Stimulated activated CD8-positive, alpha-beta memory T cell treated with anti-CD3 and anti-CD28 coated beads, Interleukin-15, amount 100 ng/mL, for 48 hours (primary cell): ENCODE measurements at places on chromosomes 6 and 20.

- DNase-seq: no peak
These were observed 14.0 kb downstream of the ARHGAP18 start for GRCh38 chr6:129696028-129696418.

GRCh38 chr20:54123587-54124180, 50.1 kb downstream of the CYP24A1 start:
- no peak for DNase-seq

DNA sequence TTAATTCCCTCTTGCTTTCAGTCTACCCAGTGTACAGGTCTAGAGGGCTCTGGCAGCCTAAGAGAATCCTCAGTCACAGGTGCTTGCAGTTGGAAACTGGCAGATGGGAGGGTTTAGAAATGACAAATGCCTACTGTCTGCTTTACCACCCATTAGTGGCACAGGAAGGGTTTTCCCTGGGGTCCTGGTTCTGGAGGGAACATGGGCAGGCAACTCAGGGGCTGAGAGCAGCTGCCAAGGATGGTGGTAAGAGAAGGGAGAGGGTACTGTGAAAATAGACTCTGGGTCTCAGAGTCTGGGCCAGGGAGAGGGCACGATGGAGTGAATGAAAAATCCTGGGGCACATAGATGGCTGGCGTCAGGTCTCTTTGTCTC, 103.5 kb downstream of the TCP11 start:
- DNase-seq: no peak

DNA sequence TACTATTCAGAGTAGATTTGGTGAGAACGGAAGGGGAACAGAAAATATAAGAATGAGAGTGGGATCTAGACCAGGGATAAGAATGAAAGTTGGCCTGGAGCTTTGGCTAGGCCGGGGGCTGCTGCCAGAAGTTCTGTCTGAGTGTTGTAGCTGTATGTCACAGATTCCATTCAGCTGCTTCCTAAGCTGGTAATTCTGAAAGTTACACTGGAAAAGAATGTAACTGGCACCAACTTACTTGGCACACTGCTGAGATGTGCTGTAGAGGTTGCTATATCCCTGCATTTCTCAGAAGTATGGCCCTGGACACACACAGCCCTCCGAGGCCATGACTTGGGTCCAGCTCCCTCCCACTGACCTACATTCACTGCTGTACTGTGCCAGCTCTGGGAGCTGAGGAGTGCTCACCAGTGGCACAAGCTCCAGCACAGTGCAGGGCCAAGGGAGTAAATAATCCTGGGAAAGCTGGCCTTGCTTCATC, 25.8 kb upstream of the TMEM217 start:
- no peak for DNase-seq

DNA sequence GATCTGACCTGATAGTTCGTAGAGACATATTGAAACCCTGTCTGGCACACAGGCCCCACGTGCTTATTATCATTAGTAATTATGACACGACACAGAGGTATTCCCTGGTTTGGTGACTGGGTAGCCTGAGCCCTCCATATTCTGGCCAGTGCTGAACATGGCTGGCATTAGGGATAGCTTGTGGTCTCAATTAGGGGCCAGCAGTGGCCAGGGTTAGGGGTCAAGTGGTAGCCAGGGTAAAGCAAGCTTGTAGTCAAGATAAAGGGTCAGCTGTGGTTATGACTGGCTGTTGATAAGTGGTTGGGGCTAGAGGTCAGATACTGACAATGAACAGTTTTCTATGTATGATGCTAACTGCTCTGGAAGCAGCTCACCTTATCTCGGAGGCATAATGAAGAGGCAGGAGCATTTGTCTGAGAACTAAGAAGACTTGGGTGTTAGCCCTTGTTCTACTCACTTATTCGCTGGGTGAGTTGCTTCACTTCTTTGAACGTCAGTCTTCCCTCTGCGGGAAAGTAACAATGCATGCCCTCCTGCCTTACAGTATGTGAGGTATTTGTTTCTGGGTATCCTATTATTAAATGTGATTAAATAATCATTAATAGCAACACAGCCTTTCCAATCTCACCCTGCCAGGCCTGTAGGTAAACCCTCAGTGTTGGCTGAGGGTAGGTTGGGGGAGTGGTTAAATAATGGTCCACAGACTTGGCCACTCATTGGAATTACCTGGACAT, 66.7 kb downstream of the VEGFA start:
- DNase-seq: no peak

DNA sequence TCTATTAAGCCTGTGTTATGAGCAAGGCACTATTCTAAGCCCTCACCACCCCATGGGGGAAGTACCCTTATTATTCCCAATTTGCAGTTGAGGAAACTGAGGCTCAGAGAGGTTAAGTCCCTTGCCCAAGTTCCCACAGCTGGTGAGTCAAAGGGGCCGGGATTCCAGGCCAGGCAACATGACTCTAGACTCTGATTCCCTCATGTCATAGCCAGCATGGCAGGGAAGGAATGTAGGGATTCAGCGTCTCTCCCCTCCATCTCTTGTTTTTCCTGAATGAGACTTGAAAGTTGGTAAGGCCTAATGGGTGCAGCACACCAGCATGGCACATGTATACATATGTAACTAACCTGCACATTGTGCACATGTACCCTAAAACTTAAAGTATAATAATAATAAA, 6.7 kb downstream of the C6orf132 start:
- DNase-seq: no peak

DNA sequence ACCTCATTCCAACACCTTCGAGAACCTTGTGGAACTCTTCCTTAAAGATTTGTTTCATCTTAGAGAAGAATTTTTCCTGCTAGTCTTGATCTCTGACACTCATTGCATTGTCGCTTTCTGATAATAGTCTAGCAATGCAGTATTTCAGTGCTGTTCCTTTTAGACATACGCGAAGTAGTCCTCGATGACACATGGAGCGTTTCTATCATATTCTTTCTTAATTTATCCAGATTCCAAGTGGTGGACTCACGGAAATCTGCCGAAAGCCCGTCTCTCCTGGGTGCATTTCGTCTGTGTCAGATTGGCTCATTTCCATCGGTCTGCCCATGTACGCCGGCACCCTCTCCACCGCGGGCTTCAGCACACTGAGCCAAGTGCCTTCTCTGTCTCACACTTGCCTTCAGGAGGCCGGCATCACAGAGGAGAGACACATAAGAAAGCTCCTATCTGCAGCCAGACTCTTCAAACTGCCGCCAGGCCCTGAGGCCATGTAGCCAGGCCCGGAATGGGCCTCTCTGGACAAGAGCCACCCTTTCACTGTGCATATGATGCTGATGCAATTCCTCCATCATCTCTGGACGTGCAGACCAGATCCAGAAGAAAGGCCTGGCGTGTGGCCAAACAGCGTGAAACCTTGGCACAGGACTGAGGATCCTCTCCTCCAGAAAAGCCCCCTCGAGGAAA, 198.6 kb upstream of the UST start:
- no peak for DNase-seq

DNA sequence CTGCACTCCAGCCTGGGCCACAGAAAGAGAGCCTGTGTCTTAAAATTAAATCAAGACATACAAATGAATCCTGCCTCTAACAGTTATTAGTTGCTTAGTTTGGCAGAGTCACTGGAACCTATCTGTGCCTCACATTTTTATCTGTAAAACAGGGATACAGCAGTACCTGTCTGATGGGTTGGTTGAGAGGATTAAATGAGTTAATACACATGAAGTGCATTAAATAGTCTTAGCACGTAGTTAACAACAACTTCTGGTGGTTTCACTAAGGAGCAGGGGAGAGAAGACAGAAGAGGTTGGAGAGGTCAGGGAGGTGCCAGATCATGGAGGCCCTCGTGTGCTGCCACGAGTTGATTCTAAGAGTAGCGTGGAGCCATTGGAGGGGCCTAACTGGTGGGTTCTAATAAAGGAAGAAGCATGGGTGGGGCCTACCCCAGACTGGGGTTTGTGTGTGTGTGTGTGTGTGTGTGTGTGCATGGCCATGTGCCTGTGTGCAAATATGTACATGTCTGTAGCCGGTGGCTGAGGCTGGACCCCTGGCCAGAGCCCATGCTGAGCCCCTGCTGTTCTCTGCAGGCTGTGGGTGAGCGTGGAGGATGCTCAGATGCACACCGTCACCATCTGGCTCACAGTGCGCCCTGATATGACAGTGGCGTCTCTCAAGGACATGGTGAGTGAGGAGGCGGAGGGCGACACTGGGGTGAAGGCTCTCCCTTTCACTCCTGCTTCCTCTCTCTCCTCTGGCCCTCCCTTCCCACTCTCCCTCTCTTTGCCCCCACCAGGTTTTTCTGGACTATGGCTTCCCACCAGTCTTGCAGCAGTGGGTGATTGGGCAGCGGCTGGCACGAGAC, 9.1 kb downstream of the RBCK1 start:
- no peak for DNase-seq

- DNase-seq: no peak
These were observed 70.6 kb upstream of the EYA4 start for GRCh38 chr6:133170602-133171001.

- no peak for DNase-seq
These were observed 280.1 kb upstream of the RGS17 start for GRCh38 chr6:153411070-153411648.

DNA sequence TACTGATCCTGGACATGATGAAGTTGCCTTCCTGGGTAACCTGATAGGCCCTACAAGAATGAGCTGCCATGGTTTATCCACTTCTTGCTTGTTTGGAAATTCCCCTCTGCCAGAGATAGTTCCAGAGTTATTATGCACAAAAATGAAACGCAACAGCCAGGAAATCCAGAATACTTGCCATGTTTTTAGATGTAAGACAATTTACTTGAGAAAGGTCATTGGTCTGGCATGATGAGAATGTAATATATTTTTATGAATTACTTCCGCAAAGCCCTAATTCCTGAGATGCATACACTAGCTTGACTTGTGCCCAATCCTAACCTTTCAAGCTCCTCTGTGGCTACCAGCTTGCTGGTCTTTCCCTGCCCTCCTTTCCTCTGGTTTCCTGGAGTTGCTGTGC, 27.9 kb upstream of the NT5E start:
- DNase-seq: no peak

DNA sequence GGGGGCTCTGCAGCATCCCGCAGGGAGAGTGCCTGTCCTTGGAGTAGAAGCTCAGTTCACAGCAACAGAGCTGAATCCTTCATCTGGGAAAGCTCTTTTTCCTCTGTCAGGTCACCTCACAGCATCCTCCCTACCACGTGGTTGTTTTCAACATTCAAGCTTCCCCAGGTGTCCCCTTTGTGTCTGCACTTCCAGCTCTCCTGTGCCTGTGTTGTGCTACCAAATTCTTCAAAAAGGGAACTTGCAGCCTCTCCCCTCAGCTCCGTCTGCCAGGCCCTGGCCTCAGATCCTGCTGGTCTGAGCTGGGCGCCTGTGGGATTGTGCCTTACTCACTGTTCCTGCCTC, 108.4 kb downstream of the FOXF2 start:
- DNase-seq: no peak

GRCh38 chr6:52610745-52611355, 34.0 kb upstream of the TRAM2 start:
- no peak for DNase-seq

DNA sequence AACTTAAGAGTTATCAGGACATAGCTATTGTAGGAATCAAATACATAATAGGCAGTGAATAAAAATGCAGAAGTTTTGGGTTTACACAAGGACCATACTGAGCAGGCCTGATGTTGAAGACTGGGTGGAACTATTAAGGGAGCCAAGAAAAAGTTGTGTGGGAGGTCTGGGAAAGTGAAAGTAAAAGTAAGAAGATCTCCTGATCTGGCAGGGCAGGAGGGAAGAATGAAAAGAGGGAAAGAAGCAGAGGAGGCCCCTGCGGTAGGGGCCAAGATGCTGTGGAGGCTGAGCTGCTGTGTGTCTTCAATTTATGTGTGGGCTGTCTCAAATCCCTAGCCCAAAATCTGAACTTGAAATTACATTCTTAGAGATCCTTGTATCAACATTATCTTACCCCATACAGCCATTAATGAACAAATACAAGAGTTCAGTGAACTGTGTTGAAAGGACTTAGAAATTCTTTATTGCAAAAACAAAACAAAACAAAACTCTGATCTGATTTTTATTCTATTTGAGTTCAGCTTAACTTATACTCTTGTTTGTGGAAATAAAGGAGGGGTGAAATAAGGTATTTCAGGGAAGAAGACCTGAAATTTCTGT, 1183.8 kb downstream of the HACE1 start:
- DNase-seq: no peak

GRCh38 chr6:21823371-21823770, 229.8 kb downstream of the SOX4 start:
- no peak for DNase-seq

DNA sequence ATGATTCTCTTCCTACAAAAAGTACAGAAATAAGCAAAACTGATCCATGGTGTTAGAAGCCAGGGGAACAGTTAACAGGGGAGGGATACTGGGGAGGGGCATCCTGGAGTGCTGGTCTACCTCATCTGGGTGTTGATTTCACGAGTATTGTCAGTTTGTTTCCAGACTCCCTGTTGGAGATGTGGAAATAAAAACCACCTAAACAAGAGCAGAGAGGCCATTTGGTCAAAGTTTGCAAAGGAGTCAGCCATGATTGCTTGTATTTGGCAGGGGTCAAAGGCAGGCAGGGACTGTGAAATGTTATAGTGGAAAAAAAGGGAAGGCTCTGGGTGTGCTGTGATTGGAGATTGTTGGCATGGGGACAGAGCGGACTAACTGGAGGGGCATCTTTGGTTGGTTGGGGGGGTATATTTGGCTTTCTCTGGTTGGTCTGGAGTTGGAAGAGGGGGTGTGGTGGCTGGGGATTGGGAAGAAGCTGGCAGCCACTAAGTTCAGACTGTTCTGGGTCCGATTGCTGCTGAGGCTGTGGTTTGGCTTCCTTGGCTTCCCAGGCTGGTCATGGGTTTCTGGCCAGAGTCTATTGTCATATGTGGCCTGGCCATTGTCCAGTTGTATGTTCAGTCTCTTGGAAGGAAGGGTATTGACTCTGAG, 14.9 kb upstream of the PANK2 start:
- no peak for DNase-seq

DNA sequence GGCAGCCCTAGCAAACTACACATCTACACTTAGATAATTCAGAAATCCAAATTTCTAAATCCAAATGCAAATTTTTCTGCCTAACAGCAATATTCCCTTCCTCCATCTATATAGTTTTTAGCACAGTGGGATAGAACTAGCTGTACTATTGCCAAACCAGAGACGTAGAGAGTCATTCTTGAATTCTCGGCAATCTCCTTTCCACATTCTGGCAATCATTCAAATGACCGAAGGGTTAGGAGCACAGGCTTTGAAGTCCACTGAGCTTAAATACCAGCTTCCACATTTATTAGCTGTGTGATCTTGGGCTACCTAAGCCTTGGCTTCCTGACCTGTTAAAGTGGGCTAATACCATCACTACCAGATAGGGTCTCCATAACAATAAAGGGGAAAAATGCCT, 3.1 kb upstream of the RPS12 start:
- DNase-seq: no peak

DNA sequence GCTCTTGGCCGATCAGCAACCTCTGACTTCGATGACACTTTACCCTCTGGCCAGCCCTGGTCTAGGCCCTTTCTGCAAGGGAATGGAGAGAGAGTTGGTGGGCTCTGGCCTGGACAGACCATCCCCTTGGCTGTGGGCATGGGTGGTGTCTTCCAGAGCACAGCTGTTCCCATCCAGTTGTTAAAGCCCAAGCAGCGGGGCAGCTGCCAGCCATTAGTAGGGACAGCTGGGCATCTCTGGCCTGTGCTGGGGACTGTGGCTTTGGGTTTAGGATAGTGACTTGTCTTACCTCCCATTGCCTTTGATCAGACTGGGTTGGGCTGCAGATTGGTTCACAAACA, 2.8 kb downstream of the CDC25B start:
- DNase-seq: no peak

- no peak for DNase-seq
These were observed 239.6 kb downstream of the ERMARD start for GRCh38 chr6:169991031-169991390.
